ENCODE measurements at places on chromosomes 1 and 21.

DNA sequence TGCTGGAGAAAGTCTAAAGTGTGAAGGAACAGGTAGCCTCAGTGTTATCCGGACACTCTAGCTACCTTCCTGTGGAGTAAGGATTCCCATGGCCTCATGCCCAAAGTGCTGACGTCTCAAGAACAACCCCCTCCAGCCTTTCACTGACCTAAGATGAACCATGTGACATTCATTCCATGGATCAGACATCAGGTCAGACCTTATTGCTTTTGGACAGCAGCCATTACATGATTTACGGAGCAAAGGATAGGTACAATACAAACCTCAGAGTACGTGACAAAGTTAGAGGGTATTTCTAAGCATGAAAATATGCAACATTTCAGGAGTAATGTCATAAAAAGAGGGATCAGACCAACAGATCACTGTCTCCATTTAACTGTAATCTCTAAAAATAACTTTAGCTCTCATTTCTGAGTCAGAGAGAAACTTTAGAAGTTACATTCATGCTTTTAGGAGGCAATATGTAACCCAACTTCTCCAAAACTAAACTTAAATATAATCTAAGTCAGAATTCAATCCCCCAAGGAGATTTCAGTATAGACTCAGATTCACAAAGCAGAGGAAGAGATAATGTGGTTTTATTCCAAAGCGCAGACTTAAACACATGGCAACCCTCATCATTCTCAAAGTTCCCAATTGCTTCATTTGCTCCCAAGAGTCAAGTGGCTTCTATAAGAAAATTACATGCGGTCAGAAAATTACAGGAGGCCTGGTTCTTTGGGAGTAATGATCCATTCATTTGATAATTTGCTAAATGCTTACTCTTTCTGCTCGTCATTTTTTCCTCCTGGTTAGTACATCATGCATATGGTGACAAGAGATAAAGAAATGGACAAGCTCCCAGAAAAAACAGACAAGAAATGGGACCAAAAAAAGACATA is 280.4 kb downstream of the SETD4 start:
- DNase-seq = no peak

DNA sequence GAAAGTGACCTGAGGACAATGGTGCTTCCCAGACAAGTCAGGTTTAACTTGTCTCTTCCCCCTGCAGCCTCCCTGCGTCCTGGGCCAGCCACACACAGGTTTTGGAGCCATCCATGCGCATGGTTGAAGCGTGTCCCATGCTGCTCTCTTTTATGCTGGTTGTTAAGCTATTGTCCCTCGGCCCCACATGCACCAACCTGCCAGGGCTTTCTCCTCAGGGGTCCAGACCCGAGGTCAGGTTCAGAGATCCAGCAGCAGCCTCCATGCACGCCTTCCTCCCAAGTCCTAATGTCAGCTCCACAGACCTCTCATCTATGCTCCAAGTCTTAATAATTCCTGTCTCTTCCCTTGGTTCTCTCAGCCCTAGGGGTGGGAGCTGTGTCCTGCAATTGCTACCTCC is 1.6 kb downstream of the ABCA4 start:
- no peak for DNase-seq

GRCh38 chr1:13700521-13701270 is 708 bp downstream of the PRDM2 start:
- peak; percentile 46 for DNase-seq

- no peak for DNase-seq
These were observed 507.2 kb downstream of the LTN1 start for GRCh38 chr21:28485301-28486022.

- no peak for DNase-seq
These were observed 3.1 kb downstream of the KCNA10 start for GRCh38 chr1:110515891-110516290.

GRCh38 chr1:21952786-21953520 is 15.8 kb upstream of the HSPG2 start:
- DNase-seq = no peak

DNA sequence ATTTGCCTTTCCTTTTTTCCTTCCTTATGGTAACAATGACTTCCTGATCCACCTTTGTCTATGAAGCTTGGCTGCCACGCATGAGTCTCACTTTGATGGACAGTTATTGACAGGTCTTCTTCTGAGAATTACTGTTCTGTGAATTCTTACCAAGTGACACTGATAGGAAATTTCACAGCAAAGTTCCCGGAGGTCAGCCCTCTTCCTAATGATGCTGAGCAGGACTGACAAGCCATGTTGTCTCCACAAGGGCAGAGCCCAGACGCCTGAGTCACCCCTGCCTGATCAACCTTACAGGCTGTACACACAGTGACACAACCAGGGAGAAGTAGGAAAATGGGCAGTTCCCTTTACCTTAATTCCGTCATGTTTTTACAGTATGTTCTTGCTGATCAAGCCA is 44.2 kb downstream of the ZC3H11B start:
- DNase-seq = no peak

- no peak for DNase-seq
These were observed 75.2 kb downstream of the NTPCR start for GRCh38 chr1:233025567-233025966.

DNA sequence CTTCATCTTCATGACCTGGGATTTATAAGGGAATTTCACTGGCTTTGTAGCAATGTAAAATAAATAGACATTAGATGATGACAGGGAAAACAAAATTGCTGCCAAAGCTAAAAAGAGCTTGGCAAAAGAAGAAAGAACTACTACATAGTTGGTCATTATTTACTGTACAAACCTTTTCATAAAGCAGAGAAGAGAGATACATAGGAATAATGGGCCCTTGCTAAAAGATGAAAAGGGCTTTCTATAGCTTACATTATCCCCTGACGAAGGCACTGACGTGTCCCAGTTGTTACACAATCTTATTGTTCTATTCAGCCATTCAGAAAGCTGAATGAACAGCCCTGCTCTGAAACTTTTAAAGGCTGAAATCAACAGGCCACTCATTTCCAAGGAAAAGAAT is 57.1 kb downstream of the ZC3H11B start:
- DNase-seq = no peak

DNA sequence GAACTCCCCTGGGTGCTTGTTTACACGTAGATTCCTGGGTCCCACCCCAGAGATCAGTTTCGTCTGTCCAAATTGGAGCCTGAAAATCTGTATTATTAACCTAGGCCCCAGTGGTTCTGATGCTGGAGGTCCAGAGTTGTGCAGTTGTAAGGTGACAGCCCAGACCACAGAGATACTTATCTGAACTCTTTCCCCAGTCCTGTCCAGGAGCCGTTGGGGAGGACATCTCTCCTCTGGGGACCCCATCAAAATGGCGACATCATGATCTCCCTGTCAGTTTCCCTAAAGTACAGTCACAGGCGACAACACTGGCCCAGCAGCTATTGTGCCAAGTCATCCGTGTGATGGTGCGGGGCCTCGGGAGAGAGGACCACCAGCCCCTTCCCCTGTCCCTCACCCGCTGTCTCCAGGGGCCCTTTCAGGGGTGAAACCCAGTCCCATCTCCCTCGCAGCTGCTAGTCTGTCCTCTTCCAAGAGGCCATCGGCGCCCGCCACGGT is 749 bp upstream of the EFHD2 start:
- no peak for DNase-seq

GRCh38 chr21:45822429-45823099 is 159.0 kb upstream of the COL6A1 start:
- no peak for DNase-seq

- no peak for DNase-seq
These were observed 12.6 kb downstream of the LAX1 start for GRCh38 chr1:203777596-203777995.

- DNase-seq = no peak
These were observed 10.1 kb upstream of the EDN2 start for GRCh38 chr1:41494351-41495209.

DNA sequence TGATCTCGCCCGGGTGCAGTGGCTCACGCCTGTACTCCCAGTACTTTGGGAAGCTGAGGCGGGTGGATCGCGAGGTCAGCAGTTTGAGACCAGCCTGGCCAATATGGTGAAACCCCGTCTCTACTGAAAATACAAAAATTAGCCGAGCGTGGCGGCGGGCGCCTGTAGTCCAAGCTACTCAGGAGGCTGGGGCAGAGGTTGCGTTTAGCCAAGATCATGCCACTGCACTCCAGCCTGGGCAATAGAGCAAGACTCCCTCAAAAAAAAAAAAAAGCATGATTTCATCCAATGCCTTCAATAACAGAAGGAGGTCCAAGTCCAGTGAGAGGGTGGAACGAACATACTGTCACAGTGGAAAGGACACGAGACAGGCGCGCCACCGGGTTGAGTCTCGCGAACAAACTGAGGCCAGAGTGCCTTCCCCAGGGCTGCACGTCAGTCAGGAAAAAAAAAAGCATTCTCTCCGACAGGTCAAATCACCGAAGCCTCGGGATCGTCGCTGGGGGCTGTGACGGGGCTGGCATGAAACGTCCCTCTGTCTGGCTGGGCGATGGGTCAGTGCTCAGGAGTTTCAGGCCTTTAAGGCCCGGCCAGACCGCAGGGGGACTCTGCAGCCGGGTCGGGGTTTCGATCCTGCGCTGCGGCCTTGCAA is 8.4 kb upstream of the CROCC start:
- no peak for DNase-seq

GRCh38 chr1:48285525-48285924 is 63.0 kb downstream of the SLC5A9 start:
- no peak for DNase-seq

GRCh38 chr1:84350104-84350503 is 48.2 kb upstream of the DNASE2B start:
- no peak for DNase-seq

DNA sequence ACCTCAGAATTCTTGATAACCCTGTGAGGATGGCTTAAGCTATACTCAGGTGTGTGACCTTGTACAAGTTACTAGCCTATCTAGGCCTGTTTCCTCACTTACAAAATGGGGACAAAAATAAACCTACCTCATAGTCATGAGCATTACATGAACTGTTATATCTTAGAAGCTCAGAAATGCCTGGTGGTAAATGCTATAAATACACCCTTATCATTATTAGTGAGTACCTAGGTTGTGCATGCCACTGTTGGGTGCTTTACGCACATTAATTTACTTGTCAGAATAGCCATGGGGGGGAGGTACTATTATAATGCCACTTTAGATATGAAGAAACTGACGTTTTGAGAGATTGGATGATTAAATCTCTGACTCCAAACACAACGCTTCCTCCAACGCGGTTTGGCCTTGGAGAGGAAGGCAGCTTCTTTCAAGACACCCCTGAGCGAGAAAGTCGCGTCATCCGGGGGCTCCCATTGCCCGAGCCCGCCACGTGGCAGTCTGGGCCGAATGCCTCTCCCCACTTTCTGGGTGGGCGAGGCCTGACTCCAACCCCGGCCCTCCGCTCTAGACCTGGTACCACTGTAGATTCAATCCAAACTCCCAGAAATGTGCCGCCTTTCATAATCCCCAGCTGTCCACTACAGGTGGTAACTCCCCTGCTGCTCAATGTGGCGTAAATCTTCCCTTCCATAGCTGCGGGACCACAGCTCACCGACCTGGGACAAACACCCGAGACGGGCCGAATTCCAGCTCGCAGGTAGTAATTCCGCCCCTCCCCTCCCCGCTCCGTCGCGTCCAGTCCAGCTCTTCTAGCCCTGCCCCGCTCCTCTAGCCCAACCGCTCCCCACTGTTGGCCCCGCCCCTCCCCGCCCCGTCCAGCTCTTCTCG is 771 bp upstream of the RAD54L start:
- peak; percentile 52 for DNase-seq

DNA sequence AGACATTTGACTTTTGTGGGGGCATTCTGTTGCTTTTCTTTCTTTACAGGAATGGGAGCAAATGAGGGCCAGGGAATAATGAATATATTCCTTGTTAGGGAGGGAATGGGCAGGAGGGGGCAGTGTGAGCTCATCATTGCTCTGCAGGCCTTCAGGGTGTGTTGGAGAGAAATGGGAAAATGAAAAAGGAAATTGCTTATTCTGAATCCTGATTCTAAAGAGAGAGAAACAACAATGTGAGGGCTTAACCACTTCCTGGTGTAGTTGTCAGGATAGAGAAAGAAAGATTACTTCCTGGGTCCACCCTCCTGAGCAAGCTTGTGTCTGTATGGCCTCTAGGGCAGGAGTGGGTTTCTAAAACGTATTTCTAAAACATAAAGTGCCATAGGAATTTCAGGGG is 28.3 kb downstream of the VANGL2 start:
- no peak for DNase-seq

GRCh38 chr1:178912597-178912996 is 41.7 kb upstream of the ANGPTL1 start:
- DNase-seq = no peak

GRCh38 chr1:99496067-99496466 is 149.8 kb upstream of the PALMD start:
- DNase-seq = no peak

GRCh38 chr1:37692834-37693175 is 489 bp downstream of the CDCA8 start:
- no peak for DNase-seq

DNA sequence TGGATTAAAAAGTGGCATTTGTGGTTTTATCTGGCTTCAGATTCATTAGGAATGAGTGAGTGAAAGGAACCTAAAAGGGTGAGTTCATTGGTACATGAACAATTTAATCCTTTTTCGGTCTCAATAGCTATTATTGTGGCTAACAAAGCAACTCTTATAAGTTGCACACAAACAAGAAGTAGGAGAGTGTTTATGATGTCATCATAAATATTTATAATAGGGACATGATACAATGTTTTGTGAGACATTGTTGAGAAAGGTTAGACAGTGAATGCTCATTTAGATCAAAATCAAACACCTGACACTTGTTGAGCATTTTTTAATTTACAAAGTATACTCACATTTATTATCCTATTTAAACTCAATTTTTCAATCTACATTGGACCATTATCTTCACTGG is 363.4 kb downstream of the PDE4B start:
- DNase-seq = no peak
